SW 1271 (cell line): ENCODE measurements at places on chromosomes 1 and 21.
A peak's percentile ranks its signal among the peaks of the same experiment; 100 is the strongest.

DNA sequence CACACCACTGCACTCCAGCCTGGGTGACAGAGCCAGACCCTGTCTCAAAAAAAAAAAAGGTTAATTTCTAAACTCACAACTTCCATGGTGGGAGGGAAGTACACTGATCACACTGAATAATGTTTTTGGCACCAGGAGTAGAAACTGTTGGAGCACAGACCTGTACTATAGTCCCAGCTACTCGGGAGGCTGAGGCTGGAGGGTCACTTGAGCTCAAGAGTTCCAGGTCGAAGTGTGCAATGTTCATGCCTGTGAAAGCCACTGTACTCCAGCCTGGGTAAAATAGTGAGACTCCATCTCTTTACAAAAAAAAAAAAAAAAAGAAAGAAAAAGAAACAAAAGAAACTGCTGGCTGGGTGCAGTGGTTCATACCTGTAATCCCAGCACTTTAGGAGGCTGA, 35.3 kb downstream of the TMEM50B start:
- no peak for DNase-seq

- no peak for DNase-seq
Observed at GRCh38 chr1:94608142-94608851, 66.7 kb upstream of the F3 start.

DNA sequence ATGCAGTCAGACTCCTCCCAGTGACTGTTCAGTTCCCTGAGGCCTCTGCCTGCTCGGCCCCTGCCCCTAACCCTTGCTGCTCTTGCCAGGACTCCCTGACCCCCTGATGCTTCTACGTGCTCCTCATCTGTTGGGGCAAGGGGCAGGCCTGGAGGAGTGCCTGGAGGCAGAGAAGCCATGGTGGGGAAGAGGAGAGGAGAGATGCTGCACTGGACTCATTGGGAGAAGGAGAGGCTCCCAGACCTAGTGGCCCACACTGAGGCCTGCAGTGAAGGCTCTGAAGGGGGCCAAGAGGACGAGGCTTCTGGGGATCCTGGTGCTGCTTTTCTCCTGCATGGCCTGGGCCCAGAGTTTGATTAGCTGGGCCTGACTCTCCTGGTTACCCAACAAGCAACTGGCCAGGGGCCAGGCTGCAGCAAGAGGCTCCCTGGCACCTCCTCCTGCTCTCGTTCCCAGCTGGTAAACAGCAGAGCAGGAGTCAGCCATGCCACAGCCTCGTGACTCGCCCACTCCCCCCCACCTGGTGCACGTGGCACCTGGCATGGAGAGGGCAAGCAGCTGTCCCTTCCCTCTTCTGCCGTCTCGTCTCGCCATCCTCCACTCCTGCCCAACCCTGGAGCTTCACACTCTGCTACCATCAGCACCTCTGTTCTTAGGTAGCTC, 847 bp upstream of the RORC start:
- DNase-seq = no peak

DNA sequence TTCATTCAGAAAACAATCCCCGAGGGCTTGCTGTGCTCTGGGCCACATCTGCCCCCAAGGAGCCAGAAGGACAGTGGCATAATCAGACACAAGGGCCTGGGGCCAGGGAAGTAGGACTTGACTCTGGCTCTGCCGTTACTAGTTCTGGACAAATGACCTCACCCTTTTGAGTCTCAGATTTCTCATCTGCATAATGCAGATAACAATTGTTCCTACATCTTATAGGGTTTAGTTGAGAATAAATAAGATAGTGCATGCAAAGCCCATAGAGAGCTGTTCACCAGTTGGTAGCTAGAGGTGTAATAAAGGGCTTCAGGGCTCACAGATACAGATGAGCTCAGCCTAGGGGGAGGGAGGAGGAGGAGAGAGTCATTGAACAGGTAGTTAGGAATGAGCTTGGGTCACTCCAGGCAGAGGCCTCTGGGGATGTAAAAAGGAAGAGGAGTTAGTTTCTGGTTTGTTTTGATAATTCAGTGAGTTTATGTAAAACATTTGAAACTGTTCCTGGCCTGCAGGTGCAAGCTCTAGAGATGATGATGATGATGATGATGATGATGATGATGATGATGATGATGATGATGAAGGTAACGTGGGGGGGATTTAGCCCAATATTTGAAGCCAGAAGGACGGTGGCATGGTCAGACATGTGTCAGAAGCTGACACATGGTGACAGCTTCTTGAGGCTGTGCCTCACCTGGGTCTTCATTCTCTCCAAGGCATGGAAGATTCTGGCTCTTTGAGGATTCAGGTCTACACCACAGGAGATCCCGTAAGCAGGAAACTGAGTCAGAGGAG, 858 bp downstream of the LACTBL1 start:
- DNase-seq = no peak

DNA sequence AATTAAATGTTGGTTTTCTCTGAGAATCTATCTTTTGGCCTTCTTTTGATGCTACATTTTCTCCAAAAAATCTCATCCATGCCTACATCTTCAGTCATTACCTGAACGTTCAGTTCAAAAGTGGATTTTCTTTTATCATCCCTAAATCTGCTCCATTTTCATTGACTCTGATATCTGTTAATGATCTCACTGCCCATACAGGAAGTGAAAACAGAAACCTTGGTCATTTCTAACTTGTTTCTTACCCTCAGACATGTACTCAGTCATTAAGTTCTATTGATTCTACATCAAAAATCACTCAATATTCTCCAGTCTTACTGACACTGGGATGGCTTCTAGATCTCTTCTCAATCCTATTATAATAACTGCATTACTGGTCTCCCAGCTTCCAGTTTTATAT, 22.7 kb downstream of the PRKACB start:
- no peak for DNase-seq

- DNase-seq = no peak
Observed at GRCh38 chr1:244151537-244151936, 100.5 kb downstream of the ZBTB18 start.

DNA sequence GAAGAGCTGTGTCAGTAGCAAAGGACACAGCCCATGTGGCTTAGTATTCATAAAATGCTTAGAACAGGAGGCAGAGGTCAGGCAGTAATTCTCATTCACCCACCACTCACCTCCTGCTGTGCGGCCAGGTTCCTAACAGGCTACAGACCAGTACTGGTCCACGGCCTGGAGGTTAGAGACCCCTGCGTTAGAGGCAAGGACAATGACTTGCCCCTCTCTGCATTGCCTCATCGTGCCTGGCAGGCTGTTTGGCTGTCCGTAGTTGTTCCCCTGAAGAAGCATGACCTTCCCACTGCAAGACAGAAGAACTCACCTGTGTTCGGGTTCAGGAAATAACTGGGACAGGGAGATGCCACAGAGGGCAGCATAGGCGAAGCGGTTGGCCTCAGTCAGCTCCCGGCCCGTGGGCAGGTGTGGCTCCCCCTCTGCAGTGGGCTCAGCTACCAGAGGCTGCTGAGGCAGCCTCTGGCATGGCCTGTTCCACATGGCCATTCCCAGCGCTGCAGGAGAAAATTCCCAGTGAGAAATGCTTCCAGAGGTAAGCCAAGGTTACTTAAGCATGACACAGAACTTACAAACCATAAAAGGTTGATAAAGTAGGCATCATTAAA, 19.3 kb downstream of the TMCO4 start:
- no peak for DNase-seq

- DNase-seq = no peak
Observed at GRCh38 chr1:79599257-79599656, 592.7 kb upstream of the ADGRL4 start.

- DNase-seq = no peak
Observed at GRCh38 chr1:59747420-59748024, 67.2 kb upstream of the HOOK1 start.

- DNase-seq = no peak
Observed at GRCh38 chr1:15033264-15033663, 120.3 kb upstream of the TMEM51 start.

- no peak for DNase-seq
Observed at GRCh38 chr1:85463731-85464496, 1.0 kb downstream of the DDAH1 start.

GRCh38 chr1:176559878-176560277, 96.9 kb downstream of the PAPPA2 start:
- DNase-seq = no peak

DNA sequence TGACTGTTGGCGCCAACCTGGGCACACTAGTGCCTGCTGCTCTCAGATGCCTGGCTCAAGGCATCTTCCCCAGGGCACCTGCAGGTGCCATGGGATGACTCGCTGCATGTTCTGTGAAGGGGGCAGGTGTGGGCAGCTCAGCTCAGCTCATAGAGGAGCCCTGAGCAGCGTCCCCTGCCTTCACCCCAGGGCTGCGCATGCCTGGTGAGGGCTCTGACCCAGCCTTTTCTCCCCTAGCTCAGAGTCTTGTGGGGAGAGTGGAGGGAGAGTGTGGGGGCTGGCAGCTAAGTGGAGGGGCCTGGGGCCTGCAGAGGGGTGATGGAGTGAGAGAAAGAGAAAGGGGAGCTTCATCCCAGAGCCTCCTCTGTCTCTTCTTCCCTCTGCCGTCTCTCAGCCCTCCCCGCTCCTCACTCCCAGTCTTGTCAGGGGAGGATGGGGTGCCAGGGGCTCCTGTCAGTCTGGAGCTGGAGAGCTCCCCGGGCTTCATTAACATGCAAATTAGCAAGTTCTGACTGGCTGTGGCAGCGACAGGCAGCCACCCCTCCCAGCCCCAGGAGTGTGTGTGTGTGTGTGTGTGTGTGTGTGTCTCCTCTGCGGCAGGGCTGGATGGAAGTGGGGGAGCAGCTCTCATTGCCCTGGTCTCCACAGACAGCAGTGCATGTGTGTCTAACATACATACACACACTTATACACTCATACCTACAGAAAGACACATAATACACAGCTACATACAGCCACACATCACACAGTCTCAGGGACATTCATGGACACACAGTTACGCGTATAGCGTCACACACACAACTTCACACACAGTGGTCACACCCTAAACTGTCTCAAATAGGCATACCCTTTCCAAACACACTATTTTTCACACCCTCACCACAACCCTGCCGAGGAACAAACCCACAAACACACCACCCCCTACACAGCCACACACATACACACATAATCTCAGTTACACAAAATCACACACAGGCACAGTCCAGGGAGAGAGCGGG, 34.0 kb downstream of the FOXO6 start:
- DNase-seq = no peak

GRCh38 chr1:206049293-206049692, 3.7 kb upstream of the RHEX start:
- no peak for DNase-seq

DNA sequence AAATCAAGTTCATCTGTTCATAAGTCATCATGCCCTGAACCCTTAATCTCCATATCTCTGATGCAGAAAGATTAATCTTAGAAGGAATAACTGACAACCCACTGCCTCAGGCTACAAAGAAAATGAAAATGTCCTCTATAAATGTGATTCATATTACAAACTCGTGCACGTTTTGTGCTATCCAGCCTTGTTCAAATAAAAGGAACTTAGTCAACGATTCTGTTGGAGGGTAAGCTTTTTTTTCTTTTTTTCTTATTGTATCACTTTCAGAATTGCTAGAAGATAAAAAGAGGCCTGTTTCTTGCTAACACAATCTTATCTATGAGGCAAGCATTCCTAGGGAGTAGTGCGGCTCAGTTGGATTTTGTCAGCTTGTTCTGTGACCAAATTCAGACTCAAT, 228.4 kb downstream of the TM2D1 start:
- no peak for DNase-seq

GRCh38 chr1:42586016-42586415, 72.2 kb upstream of the PPIH start:
- no peak for DNase-seq

- no peak for DNase-seq
Observed at GRCh38 chr1:232978091-232978634, 27.8 kb downstream of the NTPCR start.

GRCh38 chr1:108097018-108097417, 103.1 kb downstream of the SLC25A24 start:
- DNase-seq = no peak

- no peak for DNase-seq
Observed at GRCh38 chr1:6998267-6998666, 213.0 kb downstream of the CAMTA1 start.

DNA sequence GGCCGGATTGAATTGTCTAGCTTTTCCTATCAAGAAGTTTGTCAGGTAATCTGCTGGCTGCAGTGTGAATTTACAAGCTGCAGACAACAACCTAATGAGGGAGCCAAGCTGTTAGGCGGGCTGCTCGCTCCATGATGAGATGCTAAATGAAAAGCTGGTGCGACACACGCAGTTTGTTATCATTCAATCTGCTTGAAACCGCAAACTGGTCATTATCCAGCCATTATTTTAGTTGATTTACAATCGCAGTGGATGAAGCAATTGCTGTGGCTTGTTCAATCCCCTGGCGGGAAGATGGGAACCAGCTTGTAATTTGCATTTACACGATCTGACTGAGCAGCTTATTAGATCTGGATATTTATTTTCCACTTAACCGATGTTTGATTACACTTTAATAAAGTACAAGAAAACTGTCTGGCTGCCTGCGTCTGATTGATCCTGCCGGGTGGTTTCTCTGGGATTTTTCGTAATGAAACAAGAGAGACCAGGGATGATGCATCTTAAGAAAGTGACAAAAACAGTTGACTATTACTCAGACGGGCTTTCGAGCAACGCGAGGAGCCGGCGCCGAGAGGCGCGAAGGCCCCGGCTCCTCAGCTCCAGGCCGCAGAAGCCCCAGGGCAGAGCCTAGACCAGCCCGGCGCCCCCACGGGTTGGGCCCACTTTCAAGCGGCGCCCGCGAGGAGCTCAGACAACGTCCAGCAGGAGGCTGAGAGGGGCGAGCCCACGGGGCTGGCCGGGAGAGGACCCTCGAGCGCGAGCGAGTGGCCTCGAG, 118.0 kb upstream of the BARHL2 start:
- no peak for DNase-seq

- DNase-seq = peak; percentile 42
Observed at GRCh38 chr1:45012639-45013278, 705 bp downstream of the UROD start.

- no peak for DNase-seq
Observed at GRCh38 chr1:174971902-174972301, 27.8 kb upstream of the CACYBP start.

- DNase-seq = no peak
Observed at GRCh38 chr1:62178372-62178771, 16.3 kb upstream of the L1TD1 start.

DNA sequence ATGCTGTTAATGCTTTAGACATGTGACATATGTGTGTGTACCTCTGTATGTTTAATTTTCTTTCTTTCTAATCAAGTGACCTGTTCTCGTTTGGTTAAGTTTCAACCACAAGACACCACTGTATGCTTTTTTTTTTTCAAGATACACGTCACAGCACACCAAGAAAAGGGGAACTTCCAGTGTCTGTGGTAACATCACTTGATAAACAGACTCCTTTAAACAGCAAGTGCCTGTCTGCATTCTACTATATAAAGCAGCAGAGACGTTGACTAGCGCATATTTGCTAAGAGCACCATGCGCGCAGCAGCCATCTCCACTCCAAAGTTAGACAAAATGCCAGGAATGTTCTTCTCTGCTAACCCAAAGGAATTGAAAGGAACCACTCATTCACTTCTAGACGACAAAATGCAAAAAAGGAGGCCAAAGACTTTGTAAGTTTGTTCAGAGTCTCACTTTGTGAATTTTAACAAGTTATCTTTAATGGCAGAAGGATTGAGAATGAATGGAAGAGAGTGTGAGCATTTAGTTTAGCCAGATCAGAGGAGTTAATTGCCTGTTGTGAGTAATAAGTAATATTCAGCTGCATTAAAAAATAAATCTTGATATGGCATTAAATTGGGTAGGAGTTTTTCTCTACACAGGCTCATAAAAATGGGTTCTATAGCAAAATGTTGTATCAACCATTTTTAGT, at the start of gene RGS1:
Gene RGS1, plus strand, starts transcription at position 275 of the 691 bp plus-strand sequence. Its CDS starts 20 bp downstream, at position 295.
- DNase-seq = no peak

- no peak for DNase-seq
Observed at GRCh38 chr1:171798311-171798710, 16.9 kb downstream of the METTL13 start.
